CD4-positive, alpha-beta T cell (primary cell): ENCODE measurements at places on chromosomes 16 and 17. TPM values are rescaled to one million over a fixed set of nuclear protein-coding genes. Genes with fewer than 3 reads are reported as not detected.

DNA sequence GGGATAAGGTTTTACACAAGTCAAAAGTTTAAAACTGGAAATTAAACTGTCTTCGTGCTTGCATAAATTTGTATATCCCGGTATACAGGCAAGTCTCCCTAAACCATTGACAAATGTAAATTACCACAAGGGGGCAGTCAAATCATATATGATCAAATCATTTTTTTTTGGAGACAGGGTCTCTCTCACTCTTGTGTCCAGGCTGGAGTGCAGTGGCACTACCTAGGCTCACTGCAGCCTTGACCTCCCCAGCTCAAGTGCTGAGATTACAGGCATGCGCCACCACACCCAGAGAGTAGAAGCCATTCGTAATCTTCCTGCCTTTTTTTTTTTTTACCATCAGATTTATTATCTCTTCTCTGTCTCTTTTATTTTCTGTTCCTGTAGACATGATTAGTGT, 18.5 kb downstream of the TOP2A start:
- DNase-seq: no peak

ERN2 gene
- not detected for total RNA-seq

CSH2 gene
- not detected for total RNA-seq

GRCh38 chr16:86481607-86482006, 28.7 kb upstream of the FOXF1 start:
- no peak for DNase-seq

- DNase-seq: no peak
Measured at GRCh38 chr16:67803894-67804293, 2.5 kb downstream of the RANBP10 start.
